ENCODE measurements at places on chromosomes 2 and 18.

DNA sequence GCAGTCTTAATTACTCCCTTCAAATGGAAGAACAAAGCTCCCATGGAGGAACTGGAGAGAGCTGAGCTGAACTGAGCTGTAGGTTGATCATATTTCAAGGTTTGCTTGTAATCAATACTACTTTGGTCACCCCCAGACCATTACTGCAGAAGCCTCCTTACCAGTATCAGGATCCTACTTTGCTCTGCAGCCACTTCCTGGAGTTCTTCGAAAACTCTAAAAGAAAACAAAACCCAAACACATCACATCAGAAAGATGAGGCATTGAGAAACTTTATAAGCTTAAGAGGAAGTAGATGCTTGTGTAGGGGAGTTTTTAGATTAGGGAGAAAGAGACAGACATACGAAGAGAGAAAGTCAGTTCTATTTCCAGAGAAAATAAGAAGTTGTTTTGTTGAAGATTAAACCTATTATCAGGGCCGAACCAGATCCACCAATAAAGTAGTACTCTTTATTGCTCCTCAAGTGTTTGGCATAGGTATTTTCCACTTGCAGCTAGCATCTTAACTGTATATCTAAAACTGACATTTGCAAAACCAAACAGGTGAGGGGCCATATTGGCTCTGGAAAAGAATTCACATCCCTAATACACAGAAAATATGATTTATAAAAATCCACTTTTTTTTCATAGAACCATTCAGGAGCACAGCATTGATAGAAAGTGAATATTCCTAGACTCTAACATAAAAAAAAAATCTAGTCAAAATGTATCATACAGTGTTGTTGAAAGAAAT is 166.9 kb upstream of the KLF7 start:
- DNase-seq = no peak

GRCh38 chr18:11047817-11048216 is 101.6 kb downstream of the PIEZO2 start:
- no peak for DNase-seq

GRCh38 chr2:191318037-191318728 is 73.0 kb downstream of the MYO1B start:
- no peak for DNase-seq

DNA sequence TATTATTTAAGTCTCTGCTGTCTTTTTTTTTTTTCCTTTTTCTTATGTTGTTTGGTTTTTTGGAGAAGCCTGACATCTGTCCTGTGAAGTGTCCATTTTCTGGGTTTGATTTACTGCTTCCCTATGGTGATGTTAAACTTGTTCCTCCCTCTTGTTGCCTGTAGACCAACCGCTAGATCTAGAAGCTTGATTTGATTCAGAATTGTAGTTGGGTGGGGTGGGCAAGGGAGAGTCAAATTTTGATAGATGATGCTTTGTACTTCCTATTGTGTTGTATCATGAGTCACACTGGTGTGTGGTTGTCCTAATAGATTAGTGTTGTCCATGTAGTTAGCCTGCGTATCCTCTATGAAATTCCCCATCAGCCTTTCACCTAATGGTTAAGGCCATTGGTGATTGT is 35.4 kb downstream of the CAB39 start:
- no peak for DNase-seq

GRCh38 chr2:68157002-68157401 is 686 bp upstream of the PNO1 start:
- DNase-seq = no peak

DNA sequence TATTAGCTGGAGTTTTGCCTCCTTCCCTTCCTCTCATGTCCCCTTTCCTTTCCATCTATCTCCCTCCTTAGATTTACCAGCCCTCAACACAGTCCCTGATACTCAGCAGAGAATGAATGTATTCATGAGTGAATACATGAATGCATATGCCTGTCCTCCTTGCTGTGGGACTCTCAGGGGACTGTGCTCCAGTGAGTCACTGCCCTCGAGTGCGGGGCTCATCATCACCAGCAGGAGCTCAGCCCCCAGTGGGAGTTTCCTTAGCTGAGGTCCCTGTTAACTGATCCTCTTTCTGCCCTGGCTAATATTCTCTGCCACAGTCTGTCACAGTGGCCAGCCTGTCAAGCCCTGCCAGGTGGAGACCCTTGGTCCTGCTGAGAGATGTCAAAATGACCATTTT is 104.9 kb upstream of the LHCGR start:
- no peak for DNase-seq

DNA sequence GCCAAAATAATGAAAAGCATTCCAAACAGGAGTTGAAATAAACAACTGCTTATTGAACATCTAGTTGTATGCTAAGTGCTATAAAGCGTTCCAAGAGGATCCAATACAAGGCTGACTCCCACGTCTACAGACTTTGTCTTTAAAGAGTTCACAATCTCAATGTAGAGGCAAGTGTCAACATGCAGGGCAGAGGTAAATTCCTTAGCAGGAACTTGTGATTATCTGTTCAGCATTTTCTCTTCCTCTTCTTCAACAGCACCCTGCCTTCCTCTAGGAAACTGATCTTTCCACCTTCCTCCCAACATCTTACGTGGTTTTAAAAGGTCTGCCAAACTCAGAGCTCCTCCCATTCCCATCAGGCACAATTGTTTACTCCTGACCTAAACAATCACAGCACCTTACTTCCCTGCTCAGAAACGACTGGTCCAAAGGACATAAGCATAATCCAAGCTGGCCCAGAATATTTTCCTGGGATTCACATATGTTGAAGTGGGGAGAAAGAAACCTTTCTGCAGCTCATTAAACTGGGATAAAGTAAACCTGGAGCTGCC is 83.9 kb downstream of the ITSN2 start:
- DNase-seq = no peak

DNA sequence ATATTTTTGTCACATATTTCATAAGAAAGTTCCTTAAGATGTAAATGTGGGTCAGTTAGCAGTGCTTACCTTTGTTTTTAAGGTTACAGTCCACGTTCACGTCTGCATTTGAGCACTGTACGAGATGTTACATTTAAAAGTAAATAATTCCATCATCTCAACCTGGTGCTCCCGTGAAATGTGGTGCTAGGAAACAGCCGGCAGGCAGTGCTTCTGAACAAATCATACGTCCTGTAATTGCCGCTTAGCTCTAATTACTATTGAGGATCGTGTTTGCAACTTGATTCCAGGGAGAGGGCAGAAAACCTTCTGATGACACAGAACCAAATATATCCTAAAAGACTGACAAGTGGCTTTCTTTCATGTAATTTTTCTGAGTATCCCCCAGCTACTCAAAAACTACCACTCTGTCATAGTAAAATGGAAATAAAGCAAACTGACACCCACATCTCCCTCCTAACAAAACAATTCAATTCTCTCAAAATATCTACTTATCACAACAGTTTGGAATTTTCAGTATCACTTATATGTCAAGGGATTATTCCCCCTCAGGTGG is 297.8 kb upstream of the SESTD1 start:
- no peak for DNase-seq

GRCh38 chr18:57846258-57846657 is 43.1 kb upstream of the ATP8B1 start:
- no peak for DNase-seq

- DNase-seq = no peak
Measured at GRCh38 chr18:6251084-6251483, 163.6 kb downstream of the L3MBTL4 start.

DNA sequence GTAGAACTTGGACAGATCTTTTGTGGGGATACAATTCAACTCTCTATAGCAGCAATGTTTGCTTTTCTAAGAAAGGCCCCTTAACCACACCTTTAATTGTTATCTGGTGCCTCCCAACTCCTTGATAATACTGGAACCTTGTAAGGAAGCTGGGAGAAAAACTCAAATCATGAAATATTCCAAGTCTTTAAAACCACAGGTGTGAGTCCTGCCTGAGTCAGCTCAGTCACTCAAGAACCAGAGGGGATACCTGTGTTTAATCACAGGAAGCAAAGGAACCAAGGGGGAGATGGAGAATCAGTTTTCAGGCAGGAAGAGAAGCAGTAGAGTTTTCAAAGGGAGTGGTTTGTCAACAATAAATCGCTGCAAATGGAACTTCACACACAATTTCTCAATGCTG is 159.9 kb downstream of the LAMA3 start:
- DNase-seq = no peak

GRCh38 chr2:190271783-190272456 is 47.7 kb downstream of the HIBCH start:
- no peak for DNase-seq

DNA sequence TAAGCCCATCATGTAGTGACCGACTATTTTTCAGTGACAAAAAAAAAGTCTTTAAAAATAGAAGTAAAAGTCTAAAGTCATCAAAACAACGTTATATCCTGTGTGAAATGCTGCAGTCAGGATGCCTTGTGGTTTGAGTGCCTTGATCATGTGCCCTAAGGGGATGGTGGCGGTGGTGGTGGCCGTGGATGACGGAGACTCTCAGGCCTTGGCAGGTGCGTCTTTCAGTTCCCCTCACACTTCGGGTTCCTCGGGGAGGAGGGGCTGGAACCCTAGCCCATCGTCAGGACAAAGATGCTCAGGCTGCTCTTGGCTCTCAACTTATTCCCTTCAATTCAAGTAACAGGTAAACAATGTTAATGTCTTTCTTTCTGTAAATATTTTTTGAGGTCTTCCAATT is at the start of gene CD28:
TSS of gene CD28 (plus strand) at position 237 of the 400 bp plus-strand sequence. CDS start at position 295, 58 bp downstream.
- peak; percentile 88 for DNase-seq

DNA sequence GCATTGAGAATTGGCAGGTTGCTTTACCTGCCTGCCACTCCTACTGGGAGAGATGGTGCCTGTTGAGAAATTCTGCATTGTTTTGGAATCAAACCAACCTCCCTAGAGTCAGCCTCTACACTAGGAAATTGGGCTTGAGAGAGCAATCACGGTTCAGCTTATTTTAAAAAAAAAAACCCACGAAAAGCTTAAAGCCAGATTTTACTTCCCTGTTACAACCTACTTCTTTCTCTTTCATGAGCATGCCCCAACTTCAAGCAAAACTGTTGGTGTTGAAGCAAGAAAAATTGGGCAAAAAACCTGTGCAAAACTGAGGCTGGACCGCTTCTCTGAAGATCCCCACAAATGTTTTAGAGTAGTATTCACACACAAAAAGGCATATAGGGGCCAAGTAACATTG is 134.6 kb upstream of the ZEB2 start:
- no peak for DNase-seq

DNA sequence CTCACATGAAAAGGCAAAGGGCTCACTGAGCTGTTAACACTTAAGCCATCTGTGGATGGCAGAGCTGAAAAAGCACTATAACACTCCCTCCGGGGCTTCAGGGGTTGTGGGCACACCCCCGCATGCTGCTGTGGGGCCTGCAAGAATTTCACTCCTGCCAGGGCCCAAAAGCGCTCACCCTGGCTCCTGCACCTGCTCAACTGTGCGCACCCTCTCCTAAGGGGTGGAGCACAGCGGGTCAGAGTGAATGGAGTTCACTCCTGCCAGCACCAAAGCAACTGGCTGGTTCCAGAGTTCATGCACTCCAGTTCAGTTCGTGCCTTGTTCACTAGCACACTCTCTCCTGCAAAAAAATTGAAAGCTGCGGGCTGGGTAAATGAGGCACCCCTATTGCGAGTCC is 814.2 kb upstream of the SLC39A10 start:
- no peak for DNase-seq

DNA sequence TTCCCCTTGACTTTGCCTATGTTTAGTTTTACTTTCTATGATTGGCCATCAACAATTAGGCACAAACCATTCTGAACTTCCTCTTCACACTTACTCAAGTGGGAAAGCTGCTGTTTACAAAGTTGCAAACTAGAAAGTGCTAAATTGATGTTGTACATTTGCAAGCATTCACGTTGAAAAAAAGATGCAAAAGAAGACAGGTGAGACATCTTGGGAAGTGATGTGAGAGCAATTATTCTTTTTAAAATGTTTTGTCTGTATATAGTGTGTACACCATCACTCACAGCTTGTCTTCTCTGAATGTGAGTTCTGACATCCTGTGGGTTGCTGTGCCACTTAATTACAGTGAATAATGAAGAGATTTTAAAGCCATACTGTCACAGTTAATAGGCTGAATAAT is 874.1 kb upstream of the LRATD1 start:
- no peak for DNase-seq

- DNase-seq = no peak
Measured at GRCh38 chr2:44267796-44268648, 7.3 kb upstream of the SLC3A1 start.

- DNase-seq = no peak
Measured at GRCh38 chr2:46803911-46804670, 111.5 kb downstream of the MCFD2 start.

- DNase-seq = no peak
Measured at GRCh38 chr2:129061069-129061768, 742.6 kb upstream of the HS6ST1 start.

DNA sequence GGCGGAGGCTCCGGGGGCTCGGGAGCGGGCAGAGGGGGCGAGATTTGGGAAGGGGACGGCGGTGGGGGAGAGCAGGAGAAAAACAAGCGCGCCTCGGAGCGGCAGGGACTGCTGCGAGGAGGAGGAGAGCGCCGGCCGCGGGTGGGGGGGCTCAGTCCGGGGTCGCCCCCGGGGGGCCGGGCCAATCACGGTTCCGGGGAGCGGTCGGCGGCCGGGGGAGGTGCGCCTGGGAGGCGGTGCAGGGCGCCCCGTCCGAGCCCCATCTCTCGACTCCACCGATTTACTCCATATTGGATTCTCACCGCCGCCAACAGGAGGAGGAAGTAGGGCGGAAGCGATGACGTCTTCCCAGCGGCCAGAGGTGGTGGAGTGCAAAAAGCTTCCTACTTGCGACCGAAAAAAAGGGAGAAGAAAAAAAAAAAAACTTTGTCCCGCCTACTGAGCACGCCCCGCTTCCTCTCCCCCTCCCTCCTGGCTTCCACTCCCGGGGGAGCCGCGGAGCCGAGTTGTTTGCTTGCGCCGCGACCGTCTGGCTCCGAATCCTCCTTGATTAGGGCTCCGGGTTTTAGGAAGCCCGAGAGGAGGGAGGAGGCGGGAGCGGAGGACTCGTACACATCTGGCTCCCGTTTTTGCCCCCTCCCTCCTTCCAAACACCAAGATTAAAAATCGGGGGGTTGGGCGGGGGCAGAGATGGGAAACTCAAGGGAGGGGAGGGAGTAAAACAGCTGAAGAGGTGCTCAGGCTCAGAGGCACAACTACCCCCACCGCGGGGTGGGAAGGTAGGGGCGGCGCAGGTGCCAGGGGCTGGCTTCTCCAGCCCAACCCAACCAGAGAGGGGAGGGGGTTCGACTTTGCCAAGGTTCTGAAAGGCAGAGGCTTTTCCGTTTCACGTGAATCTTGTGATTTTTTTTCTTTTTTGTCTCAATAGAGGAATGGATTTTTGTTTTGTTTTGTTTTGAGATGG is at the start of gene SPRED2:
TSS of gene SPRED2 (minus strand) at position 373 of the 964 bp plus-strand sequence. CDS start 612 bp downstream, outside the sequence.
- peak; percentile 81 for DNase-seq

DNA sequence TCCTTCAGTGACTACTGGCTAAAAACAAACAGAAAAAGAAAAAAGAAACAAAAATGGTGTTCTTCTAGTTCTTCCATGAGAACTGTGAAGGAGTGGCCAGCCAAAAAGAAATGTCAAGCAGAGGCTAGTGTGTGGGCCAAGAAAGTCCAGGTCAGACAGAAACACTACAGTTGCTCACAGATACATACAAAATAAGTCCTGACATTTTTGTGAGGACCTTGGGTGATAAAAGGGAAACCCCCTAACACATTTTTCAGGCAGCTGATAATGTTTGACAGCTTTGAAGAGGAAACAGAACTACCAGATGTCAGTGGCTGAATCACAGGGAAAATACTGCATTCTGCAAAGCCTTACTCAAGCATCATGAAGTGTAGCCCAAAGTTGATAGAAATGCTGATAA is 28.1 kb downstream of the ARHGAP25 start:
- no peak for DNase-seq

GRCh38 chr2:121825003-121825950 is 69.8 kb downstream of the TSN start:
- DNase-seq = no peak

- DNase-seq = no peak
Measured at GRCh38 chr2:233793465-233794127, 15.5 kb downstream of the MROH2A start.

GRCh38 chr2:788227-789032 is 111.2 kb upstream of the TMEM18 start:
- DNase-seq = no peak

All from activated CD8-positive, alpha-beta memory T cell treated with anti-CD3 and anti-CD28 coated beads, Interleukin-2, amount 50 U/mL, for 48 hours (primary cell).